LHCN-M2 (cell line): ENCODE measurements at places on chromosomes 3 and 15.

GRCh38 chr3:141915766-141916165 lies 39.3 kb downstream of the ATP1B3 start:
- no peak for DNase-seq

DNA sequence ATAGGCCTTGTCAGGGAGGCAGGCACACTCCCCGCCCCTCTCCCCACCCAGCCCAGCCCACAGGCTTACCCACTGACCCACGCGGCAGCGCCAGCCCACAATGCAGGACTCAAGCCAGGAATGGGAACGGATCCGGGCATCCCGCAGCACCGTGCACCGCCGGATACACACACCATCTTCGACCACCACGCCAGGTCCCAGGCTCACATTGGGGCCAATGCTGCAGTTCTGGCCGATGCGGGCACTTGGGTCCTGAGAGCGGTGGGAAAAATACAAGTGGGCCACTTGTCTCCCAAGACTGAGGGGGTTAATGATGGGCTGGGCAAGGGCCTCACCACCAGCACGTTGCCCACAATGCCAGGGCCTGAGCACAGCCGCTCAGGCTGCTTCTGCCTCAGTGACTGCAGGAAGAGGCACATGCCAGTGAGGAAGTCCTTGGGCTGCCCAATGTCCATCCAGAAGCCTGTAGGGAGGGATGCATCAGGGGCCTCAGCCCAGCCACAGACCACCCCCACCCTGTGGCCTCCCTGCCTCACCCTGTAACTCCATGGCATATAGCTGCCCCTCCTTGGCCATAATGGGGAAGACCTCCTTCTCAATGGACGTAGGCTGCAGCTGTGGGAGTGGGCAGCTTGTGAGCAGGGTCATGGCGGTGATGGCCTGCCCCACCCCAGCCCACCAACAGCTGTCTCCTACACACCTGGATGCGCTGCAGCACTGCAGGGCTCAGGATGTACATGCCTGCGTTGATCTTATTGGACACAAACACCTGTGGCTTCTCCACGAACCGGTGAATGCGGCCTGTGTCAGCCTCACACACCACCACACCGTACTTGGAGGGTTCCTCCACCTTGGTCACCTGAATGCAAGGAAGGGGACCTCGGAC lies 1.6 kb downstream of the GMPPB start:
- DNase-seq: no peak

GRCh38 chr3:12370758-12371157 lies 81.9 kb downstream of the PPARG start:
- DNase-seq: peak; percentile 42

GRCh38 chr15:36843822-36844221 lies 256.5 kb downstream of the MEIS2 start:
- DNase-seq: no peak

- DNase-seq: no peak
Measured at GRCh38 chr15:37820380-37821128, 113.9 kb upstream of the TMCO5A start.
